ENCODE measurements at places on chromosomes 12 and 14. TPM values are rescaled to one million over a fixed set of nuclear protein-coding genes. Genes with fewer than 3 reads are reported as not detected.

DNA sequence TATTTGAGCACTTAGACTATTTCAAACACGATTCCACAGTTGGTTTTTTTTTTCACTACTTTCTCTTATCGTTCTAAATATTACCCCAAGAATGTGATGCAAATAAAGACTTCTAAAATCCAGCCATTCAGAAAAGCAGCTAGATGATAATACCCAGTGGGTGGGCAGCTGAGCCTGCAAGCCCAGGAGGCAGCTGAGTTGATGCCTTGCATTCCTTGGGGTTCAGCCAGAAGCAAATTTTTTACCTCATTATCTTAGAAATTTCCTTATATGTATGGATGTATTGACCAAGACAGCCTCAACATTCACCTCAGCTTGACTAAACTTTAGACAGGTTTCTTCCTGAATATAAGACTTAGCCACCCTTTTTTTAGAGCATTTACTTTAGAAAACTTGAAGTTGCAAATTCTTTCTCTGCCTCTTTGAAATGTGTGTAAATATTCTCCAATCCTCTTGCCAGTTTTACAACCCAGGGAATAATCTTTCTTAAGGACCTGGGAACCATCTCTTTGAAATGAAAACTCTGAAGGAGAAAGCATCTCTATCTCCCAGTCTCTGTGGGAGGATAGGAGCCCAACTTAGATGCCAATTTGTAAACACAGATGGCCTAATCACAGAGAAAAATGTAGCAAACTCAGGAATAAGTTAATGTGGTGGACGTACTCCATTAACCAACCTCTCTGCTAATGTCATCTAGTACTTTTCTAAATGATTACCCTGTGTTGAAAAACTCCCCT, 52.2 kb upstream of the ANP32D start:
- peak; percentile 53 for DNase-seq

DNA sequence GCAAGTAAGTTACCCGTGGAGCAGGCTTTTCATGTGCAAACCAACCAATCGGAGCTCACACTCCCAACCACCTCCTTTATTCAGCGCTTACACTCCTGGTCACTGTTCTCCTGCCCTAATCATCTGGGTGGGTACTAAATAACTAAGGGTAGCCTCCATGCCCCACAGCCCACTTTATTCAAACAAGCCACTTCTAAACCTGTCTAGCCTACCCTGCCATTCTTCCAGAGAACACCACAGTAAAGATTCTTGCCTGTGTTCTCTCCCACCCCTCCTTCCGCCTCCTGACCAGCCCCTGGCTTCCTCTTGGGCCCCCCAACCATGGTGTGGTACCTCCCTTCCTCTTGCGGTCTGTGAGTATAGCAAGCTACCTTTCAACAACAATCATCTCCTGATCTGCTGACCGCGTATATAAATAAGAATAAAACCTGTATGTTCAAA, 581.9 kb downstream of the VRK1 start:
- peak; percentile 45 for DNase-seq

GRCh38 chr14:85701763-85702162, 171.8 kb downstream of the FLRT2 start:
- DNase-seq = no peak

- no peak for DNase-seq
Observed at GRCh38 chr12:47553266-47553665, 152.6 kb downstream of the RPAP3 start.

GRCh38 chr12:10457760-10458159, 4.6 kb upstream of the KLRC1 start:
- peak; percentile 84 for DNase-seq

DNA sequence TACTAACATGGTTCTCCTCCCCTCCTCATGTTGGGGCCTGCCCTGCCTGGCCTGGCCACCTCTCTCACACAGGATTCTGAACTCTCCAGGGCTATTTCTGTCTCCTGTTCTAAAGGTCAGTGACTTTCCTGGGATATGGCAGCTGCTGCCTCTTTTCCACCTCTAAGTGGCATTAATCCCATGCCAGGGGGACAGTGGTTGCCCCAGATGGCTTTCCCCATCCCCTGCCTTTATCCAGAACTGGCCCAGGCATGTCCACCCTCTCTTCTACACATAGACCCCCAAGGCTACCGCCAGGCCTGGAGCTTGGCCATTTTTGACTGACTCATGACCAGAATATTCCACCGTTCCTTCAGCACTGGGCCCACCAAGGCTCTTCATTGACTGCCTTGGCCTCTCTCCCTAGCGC, 90.4 kb downstream of the IRF2BPL start:
- DNase-seq = no peak

DNA sequence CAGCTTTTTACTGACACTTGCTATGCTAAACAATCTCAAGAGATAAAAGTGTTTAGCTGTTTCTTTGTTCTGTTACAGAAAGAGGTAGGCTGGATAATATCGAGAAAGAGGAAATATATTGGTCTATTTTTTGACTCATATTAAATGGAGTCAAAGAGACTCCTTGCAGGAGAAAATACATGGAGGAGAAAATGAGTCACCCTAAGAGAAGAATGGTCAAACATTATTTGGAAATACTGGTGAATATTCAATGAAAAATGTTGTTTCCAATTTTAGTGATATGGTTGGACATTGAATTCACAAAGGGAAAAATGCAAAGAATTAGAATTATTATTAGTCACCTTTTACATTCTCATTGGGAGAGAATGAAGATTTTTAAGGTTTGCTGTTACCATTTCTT, 3.2 kb downstream of the KCNJ8 start:
- no peak for DNase-seq

DNA sequence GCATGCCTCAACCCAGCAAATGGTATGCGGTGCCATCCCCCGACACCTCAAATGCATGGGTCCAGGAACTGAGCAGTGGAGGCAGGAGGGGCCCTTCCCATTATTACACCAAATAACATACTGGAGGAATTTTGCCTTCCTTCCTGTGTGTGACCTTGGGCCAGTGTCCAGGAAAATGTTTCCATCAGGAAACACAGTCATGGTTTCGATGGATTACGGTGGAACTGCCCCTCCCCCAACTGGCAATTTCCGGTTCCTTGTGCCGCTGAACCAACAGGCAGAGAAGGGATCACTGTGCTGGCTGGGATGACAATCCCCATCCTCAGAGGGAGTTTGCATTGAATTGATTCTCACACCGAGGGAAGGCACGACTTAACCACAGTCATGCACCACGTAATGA, 9.1 kb upstream of the CDC42BPB start:
- no peak for DNase-seq

DNA sequence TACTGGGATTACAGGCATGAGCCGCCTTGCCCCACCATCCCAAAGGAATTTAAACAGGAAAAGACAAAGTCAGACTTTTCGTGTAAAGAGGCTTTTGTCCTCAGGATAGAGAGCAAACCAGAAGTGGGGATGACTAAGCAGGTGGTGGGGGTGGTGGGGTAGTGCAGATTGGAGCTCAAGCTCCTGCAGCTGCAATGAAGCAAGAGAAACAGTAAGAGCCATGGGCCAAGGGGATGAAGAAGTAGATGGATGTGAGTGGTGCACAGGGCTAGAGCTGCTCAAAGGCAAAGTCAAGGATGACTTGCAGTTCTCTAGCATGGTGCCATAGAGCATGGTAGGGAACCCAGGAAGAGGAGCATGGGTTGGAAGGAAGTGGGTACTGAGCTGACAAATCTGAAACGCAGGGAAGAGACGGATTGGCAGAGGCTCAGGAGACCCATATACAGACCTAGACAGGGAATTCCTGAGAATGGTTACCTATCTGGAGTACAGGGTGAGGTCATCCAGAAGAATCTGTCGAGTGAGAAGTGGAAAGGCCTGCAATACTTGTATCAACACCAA, 11.4 kb upstream of the RNF34 start:
- no peak for DNase-seq

GRCh38 chr12:61916831-61917230, 343.4 kb upstream of the USP15 start:
- peak; percentile 2 for DNase-seq

GRCh38 chr12:71654200-71654599, 9.4 kb downstream of the ZFC3H1 start:
- no peak for DNase-seq

DNA sequence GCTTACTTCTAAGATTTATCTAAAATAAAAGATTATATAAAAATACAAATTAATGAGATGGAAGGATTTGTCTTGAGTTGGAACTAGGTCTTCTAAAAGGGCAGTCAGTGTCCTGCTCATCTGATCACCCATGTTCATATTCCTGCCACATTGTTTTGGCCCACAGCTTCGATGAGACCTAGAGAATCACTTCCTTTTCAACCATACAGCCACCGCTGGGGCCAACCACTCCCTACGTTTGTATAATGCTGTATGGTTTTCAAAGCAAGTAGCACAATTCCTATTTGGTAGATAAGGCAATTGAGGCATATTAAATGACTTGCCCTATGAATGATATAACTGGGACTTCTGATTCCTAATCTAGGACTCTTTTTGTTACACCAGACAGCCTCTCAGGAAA, 249.4 kb downstream of the ZFP36L1 start:
- no peak for DNase-seq

DNA sequence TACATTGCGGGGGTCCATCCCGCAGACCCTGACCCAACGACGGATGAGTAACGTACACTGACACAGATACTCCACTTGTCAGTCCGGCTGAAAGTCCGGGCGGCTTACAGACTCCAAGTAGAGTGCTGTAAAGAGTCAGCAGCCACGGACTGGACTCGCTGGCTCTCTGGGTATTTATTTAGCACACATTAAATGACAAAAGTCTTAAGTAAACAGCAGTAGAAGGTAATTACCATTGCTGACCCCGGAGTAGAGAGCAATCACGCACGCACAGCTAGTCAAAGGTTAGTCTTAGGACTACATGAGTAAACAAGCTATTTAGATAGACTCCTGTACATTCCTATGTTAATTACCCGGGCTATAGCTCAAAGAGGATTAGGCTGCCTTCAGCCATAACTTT, 780.9 kb downstream of the RPS29 start:
- peak; percentile 85 for DNase-seq

CD163L1 gene
- 0.14 TPM for total RNA-seq

TNS2 gene
- total RNA-seq = 5.7 TPM

ZNF84 gene
- 36.3 TPM for total RNA-seq

HCAR3 gene
- total RNA-seq = not detected

DPPA3 gene
- total RNA-seq = 2.8 TPM

CFAP54 gene
- 0.70 TPM for total RNA-seq

CDC42BPB gene
- total RNA-seq = 127 TPM

HAL gene
- not detected for total RNA-seq

FAM186B gene
- 0.38 TPM for total RNA-seq

KRT8 gene
- 250 TPM for total RNA-seq

All from GM23338 (cell line).